AG04450 (cell line): ENCODE measurements at places on chromosomes 3 and 15.

DNA sequence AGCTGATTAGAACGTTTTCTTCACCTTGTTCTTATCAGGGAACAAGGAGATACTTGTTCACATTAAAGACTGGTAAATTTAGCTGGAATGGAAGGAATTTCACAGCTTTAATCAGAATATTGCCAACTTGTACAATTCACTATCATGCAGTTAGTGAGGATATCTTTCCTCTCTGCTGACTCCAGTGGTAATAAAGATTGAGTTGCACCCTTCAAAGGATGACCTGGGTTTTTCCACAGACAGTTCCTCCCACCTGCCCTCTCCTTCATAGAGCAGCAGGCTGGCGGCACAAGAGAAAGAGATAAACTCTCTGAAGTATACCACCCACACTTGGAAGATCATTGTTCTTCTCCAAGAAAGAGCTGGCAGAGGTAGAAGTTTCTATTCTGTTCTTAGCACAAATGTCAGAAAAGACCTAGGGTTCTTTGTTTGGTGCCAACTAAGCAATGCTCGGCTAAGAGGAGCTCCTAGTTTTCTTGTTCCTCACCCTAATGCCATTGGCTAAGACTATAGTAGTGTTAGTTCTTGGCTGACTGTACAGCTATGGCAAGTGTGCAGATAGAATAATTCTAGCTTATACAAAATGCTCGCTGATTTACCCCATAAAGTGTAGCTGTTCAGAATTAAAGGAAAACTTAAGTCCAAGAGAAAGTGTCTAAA is 169.1 kb downstream of the CLSTN2 start:
- DNase-seq = no peak

DNA sequence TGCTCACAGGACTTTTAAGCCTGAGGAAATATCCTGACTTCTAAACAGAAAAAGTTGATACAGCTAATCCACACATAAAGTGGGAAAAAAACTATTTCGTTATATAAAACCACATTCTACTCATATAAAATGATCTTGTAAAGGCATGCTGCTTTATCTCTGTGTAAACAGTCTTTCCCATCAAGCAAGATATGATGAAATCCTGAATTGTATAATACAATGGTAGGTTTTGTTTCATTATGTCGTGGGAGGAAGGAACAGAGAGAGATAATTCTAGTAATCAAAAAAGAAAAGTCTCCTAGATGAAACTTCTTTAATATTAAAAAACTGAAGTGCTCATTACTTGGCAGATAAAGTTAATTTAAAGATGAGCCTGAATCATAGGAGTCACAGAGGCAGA is 92.6 kb upstream of the SNTN start:
- no peak for DNase-seq

GRCh38 chr3:72012363-72012762 is 227.4 kb upstream of the PROK2 start:
- DNase-seq = no peak

DNA sequence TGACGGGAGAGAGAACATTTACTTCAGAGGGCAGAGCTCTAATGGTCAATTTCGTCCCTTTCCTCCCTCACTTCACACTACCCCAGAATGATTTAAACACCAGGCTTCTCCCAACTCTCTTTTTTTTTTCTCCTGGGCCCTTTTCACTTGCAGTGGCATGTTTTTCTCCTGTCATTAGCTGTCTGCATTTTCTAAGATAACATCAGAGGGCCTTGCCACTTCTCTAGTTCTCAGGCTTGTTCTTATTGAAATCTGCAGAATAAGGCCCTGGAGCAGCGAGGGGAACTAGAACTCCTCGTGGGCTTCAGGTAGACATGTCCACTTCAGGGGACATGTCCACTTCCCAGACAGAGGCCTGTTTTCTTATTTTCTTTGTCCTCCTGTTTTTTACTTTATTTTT is 514.4 kb upstream of the TBL1XR1 start:
- DNase-seq = no peak

DNA sequence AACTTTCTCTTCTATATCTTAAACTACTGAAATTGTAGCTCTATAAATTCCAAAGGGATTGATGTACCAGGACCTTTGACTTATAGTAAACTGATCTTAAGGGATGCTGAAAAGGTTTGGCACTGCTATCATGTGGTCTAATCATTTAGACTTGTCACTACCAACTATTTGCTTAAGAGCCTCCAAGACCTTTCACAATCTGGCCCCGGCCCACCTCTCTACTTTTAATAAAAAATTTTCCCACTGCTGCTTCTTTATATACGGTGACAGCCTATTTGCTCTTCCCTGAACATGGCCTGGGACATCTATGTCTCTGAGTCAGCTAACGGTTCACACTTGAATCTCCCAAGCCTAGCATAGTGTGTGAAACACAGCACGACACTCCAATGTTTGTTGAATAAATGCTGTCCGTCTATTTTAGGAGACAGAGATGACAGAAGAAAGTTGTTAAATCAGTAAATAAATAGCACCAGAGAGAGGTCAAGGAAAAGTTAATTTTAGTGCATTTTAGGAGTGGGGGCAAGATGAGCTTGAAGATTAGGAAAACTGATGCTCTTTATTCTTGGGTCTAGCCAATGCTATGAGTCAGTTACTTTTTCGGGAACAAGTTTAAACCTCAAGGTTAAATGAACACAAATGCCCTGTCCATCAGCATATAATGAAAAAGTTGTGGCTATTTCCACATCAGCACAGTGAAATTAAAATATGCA is 212.9 kb downstream of the TIGIT start:
- DNase-seq = no peak
